ENCODE measurements at places on chromosomes 4 and X.

DNA sequence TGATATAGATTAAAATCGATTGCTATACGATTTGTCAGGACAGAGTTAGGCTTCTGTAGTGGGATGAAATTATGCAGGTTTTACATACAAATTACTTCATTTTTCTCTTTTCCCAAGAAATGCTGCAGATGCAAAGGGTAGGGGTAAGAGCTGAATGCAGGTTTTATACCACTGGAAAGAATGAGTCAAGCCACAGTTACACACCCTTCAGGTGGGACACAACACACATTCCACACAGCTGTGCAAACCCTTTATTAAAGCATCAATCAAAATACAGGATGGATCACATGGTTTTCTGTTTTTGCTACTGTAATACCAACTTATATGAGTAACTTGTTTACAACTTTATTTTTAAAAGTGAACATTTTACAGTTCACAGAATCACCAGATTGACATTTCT, 39.8 kb downstream of the MFAP3L start:
- DNase-seq = no peak

GRCh38 chrX:150482537-150483206, 85.7 kb upstream of the MTM1 start:
- DNase-seq = no peak

GRCh38 chrX:38664285-38664684, 102.9 kb downstream of the TSPAN7 start:
- DNase-seq = peak; percentile 3

DNA sequence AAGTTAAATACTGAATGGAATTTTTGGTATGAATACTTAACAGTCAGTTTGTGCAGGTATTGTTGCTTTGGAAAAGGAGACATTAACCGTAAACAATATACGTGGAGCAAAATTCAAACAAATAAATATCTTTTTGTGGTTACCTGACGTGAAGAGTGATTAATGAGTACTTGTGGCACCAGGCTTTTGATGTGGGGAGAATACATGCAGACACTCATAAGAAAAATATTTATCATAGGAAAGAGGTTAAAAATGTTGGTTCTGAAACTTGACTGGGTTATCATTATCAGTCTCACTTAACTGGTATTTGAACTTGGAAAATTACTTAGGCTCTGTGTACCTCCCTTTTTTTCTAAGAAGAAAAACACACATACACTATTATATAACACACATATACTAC, 136.4 kb upstream of the NDST4 start:
- no peak for DNase-seq

DNA sequence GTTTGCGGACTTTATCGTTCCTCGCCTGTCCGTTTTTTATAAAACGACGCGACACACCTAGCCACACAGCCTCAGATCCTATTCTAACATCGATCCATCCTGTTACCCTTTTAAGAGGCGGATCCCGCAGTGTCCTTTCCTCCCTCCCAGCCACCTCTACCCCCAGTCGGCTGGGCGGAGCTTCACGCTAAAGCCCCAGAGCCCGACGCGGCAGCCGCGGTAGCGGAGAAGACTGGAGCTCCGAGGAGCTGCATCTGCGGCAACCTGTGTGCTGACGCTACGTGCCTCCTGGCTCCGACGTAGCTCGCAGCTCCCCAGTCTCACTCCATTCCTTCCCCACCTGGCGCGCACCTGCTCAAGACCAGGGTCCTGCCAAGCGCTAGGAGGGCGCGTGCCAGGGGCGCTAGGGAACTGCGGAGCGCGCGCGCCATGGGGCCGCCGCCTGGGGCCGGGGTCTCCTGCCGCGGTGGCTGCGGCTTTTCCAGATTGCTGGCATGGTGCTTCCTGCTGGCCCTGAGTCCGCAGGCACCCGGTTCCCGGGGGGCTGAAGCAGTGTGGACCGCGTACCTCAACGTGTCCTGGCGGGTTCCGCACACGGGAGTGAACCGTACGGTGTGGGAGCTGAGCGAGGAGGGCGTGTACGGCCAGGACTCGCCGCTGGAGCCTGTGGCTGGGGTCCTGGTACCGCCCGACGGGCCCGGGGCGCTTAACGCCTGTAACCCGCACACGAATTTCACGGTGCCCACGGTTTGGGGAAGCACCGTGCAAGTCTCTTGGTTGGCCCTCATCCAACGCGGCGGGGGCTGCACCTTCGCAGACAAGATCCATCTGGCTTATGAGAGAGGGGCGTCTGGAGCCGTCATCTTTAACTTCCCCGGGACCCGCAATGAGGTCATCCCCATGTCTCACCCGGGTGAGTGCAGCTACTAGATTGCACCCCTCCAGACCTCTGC, at the start of gene RNF128:
RNF128 (plus strand) TSS at position 217 of the 953 bp plus-strand sequence; CDS start at position 430, 213 bp downstream.
- peak; percentile 3 for DNase-seq

DNA sequence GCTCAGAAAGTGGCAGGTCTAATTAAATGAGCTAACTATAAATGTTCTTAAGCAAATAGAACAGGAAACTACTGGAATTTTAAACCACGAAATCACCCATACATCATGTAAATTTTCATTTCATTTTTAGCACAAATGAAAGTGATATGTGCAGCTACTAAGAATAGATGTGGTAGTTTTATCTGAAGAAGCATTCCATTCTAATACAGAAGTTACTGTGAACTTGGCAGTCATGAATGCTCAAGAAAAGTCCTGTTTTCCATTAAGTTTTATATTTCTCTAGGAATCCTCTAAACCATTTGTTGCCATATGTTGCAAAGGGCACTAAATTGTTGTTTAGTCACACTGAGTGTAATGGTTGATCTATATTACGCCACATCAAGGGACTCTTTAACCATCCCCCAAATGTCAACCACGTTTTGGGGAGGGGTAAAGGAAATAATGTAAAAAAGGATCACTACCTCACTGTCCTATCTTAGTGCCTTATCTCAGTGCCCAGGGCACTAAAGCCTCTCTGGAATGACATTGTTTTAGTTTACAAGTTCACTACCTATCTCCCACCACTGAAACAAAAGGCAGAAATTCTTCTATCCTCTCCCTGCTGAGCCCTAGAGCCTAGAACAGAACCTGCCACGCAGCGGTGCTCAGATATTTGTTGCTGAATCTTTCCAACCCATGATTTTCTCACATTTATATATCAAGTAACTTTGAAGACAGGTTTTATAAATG, 118.0 kb downstream of the SHISA3 start:
- no peak for DNase-seq

GRCh38 chr4:71663780-71664179, 120.1 kb downstream of the GC start:
- DNase-seq = no peak

DNA sequence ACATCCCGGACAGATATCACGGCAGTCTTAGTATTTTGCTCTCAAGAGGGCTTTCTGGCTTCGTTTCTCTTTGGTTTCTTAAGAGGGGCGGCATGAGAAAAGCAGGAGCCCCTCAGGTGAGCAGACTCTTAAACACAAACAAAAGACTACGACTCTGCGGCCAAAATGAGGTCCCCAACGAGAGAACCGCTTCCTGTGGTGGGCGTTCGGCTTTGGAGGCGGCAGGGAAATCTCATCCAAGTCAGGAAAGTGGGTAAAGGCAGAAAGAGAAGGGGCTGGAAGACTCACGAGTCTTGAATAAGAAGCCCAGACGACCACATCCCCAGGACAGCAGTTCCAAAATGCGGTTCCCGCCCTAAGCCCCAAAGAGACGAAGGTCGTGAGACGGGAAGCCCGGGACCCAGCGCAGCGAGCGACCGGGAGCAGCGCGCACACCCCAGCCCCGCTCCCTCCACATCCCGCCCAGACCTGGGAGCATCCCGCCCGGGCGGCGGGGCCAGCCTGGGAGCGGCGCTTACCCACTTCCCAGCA, 409 bp downstream of the UGDH start:
- DNase-seq = no peak

GRCh38 chr4:148926276-148927260, 484.4 kb upstream of the NR3C2 start:
- no peak for DNase-seq

DNA sequence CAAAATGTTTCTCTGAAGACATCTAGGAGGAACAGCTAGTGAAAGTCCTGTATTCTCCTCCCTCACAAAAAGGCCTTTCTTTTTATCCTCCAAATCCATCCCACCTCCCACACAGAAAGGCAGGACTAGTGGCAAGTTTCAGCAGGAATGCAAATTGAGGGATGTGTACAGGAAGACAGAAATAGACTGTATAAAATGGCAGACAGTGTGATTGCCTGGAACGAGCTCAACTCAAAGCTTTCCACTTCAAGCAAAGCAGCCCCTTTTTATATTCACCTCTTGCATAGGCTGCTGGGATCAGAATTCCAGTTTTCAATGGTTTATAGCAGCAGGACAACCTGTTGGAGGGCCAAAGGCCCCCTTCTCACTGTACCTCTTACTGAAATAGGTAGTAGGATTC, 57.5 kb downstream of the DCX start:
- DNase-seq = no peak

DNA sequence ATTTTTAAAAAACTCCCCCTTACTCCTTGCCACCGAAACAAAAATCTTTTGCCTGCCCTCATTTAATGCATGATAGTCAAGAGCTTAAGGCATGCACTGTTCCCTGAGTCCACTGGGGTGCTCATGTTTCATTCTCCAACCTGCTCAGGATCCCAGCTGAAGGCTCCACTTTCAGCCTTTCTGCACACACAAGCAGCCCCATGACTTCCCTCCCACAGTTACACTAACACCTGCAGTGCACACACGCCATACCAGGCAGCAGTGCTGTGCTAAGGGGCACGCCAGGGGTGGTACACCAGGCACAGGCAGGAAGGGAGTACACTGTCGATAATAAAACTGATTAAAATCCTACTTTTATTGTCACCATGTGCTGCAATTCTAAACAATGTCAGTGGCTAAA, 385.2 kb downstream of the BMPR1B start:
- DNase-seq = no peak

DNA sequence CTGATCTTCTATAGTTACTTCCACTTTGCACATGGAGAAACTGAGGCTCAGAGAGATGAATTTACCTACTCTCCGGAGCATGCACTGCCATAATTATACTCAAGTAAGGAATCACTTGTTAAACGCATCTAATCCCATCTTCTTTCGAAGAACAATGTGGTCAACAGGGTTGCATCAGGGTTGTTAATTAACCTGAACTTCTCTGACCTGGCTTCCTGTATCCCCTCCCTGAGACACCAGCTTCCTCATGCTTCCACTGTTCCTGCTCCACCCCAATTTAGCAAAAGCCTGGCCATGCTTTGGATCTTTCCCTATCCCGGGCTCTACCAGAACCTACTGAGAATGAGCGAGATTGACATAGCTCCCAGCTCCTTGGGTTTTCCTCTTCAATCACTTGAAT, 136.7 kb downstream of the SMIM20 start:
- no peak for DNase-seq

DNA sequence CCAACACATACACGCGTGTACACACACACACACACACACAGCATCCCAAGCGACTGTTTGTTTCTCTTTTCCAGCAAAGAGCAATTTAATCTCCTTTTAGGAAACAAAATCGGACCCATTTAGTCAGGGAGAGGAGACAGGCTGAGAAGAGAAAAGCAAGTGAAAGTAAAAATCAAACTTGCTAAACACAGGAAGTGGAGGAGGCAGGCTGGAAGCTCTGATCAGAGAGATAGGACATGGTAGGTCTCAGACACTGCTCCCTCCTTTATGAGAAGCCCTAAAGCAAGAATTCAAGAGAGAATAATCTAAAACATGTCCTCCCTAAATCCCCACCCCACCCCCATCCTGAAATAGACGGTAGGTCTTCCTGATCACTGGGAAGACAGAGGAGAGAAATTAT, 62.3 kb downstream of the GPC3 start:
- DNase-seq = peak; percentile 16

DNA sequence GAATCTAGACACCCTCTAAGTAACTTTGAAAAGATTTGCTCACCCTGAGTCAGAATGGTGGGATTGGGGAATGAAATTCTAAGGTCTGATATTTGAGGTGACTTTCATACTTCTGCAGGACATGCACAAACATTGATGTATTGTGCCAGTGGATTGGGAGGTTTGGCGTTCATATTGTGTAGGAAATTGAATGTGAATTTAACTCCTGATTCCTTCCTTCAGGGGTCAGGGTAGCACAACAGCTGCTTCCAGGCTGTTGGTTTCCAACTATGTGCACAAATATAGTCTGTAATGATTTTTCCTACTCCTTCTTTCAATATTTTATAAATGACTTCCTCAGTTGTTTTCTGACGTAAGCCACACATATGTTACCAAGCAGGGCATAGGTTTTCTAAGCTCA, 3.1 kb downstream of the IL1RAPL1 start:
- DNase-seq = no peak

DNA sequence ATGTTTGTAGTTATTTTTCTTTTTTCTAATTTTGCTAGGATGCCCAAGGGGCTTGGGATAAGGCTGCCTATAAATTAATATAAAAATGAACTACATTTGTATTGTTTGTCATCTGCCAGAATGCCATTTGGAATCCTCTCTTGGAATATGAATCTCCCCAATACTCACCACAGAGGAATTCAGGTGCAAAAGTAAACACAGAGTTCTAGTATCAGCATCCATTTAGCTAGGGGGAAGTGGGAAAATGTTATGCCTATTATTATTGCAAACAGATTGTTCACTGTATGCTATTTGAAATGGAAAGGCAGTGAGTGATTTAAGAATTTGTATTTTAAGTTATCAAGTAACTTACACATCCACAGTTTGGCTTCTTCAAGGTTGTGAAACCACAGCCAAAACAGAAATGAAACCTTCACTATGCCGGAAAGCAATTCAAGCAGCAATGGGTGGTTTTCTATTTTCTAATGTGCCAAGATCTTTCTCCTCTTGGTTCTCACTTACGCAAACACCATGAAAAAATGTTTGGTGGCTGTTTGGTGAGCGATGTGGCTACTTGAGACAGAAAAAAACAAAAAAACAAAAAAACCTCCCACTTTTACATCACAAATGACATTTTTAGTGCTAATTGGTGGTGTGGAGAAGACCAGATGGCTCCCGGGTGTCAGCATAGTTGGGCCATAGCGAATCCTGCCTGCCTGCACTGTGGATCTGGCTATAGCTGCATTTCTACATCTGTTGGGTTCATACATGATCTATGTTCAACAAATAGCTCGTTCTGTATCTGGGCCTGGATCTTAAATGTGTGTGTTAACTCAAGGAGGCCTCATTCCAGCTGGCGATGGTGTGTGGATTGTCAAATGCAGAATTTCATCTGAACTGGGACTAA, 200.8 kb upstream of the GIMD1 start:
- DNase-seq = no peak

- no peak for DNase-seq
These were observed 30.5 kb upstream of the TCEANC start for GRCh38 chrX:13622401-13622964.

DNA sequence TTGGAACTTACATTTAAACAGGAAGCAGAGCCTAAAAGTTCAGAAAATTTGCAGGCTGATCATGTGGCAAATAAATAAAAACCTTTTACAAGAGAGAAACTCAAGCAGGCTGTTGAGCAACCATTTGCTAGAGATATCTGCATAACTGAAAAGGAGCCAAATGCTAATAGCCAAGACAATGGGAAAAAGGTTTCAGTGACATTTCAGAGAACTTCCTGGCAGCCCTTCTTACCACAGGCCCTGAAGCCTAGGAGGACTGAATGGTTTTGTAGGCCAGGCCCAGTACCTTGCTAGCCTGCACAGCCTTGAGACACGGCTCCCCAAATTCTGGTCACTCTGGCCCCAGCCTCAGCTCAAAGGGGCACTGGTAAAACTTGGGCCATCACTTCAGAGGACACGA, 945.1 kb downstream of the ADGRL3 start:
- no peak for DNase-seq

- peak; percentile 9 for DNase-seq
These were observed 8.6 kb upstream of the TKTL2 start for GRCh38 chr4:163482190-163482589.
